Suppressor macrophage treated with lipopolysaccharide for 4 hours (primary cell): ENCODE measurements at places on chromosomes 11 and 22.

- peak; percentile 14 for DNase-seq
Measured at GRCh38 chr11:77080643-77081210, 14.0 kb downstream of the CAPN5 start.

GRCh38 chr11:36162883-36163434, 126.3 kb downstream of the COMMD9 start:
- DNase-seq = no peak

GRCh38 chr11:120096369-120097191, 41.3 kb downstream of the TRIM29 start:
- DNase-seq = no peak

GRCh38 chr22:19703869-19704268, 10.4 kb upstream of the SEPTIN5 start:
- no peak for DNase-seq

GRCh38 chr11:16895306-16895705, 118.9 kb downstream of the PLEKHA7 start:
- DNase-seq = no peak

DNA sequence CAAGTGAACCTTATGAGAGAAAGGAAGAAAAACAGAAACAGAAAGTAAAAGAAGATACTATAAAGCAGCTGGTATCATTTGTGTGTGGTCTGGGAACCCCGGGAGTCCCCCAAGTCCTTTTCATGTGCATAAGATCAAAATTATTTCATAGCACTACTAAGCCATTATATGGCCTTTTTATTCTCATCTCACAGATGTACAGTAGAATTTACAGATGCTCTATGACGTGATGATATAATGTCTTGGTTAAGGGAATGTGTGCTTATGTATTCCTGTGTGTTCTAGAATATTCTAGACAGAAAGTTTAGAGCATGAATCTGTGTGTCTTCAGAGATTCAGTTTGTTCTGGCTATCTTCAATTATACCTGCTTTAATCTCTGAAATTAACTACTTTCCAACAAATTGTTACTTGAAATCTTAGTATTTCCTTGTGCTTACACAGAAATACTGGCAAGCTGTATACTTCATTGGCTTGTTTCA, 8.6 kb upstream of the TPP1 start:
- DNase-seq = no peak

DNA sequence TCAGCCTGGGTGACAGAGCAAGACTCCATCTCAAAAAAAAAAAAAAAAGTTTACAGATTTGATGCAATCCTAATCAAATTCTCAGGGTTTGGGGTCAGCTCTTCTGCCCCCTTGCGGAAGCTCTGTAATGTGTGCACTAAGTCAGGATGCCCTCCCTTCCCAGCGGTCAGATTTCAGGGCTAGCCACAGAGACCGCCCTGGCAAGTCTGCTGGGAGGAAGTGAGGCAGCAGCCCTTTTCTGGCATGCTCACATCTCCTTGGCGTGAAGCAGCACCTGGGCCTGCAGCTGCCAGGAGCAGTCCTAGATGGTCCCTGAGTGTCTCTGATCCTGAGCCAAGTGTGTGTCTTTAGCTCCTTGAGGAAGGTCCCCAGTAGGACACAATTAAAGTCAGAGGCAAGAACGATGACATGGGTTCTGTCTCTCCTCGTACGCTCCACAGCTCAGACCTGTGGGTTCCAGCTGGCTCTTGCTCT, 10.9 kb upstream of the APOBEC3C start:
- peak; percentile 89 for DNase-seq

GRCh38 chr11:60947700-60948099, 4.3 kb downstream of the SLC15A3 start:
- no peak for DNase-seq

GRCh38 chr11:2869134-2869526, 16.4 kb downstream of the CDKN1C start:
- DNase-seq = no peak

DNA sequence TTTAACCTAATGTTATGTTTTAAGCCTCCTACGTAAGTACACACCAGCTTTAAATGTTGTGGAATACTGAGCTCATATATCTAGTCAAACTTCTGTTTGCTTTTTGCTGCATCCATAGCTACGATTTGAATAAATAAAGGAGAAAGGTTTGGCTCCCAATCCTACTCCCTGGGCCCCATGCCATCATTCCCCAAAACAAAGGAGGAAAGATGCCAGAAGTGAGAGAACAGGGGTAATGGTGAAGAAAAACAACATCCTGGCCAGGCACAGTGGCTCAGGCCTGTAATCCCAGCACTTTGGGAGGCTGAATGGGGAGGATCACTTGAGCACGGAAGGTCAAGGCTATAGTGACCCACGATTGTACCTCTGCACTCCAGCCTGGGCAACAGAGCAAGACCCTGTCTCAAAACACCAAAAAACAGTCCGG, 26.5 kb downstream of the SCGB1A1 start:
- DNase-seq = no peak

DNA sequence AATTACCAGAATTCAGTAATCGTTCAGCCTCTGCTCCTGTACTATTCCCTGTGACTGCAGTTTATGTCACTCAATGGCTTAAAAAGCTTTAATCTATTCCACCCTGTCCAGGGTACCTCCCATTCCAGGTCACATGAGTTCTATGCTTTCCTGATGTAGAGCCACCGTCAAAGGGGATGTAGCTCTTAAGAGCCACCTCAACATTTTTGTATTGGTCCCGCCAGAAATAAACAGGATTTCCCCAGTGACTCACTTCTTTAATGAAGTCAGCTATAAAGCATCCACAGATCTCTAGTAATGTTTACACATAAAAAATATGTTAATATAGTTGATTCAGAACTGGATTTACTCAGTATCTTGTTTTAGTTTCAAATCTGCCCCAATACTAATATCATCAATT, 1.3 kb upstream of the OR8D1 start:
- DNase-seq = peak; percentile 62

GRCh38 chr11:124897674-124898262, at the start of gene ROBO4:
ROBO4 (minus strand) TSS chr11:124897865; CDS start chr11:124897795, 70 bp downstream.
- DNase-seq = no peak

DNA sequence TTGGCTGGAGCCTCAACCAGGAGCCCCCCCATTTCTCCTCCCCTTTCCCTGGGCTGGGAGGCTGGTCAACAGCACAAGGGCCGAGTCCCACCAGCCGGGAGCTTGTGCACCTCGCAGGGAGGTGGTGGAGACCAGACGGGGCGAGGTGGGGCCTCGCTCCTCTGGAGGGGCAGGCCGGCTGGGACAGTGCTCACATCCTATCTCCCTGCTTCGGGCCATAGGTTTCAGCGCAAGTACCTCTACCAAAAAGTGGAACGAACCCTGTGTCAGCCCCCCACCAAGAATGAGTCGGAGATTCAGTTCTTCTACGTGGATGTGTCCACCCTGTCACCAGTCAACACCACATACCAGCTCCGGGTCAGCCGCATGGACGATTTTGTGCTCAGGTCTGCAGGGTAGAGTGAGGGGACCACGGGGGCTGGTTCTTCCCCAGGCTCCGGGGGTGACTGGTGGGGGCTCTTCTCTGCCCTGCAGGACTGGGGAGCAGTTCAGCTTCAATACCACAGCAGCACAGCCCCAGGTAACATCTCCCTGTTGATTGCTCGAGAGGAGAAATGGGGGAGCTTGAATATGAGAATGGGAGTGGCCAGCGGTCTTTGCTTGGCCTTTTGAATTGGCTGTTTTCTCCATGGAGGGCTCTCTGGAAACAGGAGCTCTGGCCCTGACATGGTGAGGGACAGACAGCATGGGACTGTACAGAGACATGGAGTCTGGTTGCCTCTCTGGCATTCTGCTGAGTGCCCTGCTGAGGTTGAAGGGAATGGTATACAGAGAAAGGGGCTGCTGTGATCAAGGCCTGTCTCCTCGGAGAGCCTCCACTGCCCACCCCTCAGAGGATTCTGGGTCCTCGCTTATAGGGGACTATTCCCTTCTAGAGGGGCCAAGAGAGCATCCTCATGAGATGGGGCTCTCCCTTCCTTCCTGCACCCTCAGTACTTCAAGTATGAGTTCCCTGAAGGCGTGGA, 3.3 kb downstream of the SIDT2 start:
- DNase-seq = no peak

DNA sequence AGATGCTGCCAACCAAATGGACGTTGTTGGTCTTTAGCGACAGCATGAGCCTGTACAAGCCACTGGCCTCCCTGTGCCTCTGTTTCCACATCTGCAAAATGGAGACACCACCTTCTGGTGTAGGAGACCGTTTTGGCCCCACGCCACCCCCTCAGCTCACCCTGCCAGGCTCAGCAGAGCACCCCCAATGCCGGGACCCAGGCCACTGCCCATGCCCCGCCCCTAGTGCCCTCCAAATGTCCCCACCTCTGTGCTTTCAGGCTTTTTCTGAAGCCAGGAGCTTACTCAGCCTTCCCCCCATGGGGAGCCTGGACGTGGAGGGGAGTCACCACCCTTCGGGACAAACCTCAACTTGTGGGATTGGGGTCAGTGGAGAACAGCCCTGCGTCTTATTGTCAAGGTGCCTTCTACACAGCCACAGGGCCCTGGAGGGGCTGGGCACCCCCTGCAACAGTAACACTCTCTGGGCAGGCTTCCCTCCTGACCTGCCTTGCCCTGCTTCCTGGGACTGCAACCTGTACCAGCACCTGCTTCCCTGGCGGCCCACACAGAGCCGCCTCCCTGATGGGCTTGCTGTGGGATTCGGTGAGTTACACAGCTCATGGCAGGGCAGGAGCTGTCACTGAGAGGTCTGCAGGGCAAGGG, 24.6 kb upstream of the RTL6 start:
- no peak for DNase-seq

DNA sequence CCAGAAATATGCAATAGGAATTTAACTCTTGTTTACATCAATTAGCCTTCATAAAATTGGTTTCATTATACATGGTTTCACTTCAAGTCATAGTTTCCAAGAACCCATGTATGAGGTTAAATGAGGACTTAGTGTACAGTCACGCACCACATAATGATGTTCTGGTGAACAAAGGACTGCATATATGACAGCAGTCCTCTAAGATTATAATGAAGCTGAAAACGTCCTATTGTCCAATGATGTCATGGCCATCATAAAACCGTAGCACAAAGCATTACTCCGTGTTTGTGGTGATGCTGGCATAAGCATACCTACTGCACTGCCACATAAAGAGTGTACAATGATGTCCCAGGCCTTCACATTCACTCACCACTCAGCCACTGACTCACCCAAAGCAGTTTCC, 31.1 kb downstream of the SMCO4 start:
- DNase-seq = peak; percentile 31

DNA sequence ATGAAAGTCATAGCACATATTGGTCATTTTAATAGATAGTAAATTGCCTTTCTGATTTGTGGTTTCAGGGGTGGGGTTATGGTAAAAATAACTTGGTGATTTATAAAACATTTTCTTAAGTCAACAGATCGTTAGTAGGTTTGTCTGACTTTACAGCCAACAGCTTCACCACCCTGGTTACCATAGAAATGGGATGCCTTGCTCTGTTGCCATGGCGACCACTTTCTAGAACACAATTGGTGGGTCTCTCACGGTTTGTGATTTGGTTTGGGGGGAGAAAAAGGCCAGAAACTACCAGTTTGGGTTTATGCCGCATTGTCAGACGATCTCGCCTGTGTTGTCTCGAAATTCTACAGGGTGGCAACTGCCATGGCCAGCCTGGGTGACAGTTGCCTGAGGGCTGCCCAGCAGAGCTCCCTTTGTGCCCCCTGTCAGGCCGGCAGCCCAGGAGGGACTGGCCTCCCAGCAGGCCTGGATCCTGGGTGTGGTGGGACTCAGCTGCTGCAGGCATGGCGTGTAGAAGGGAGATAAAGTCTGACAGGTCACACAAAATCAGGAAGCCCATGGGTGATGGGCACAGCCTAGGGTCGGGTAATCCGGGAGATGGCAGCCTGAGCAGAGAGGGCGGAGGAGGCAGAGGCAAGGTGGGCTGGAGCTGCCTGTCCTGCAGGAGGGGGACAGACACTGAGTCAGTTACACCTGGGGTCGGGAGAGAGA, 30.9 kb downstream of the KCNC1 start:
- no peak for DNase-seq

DNA sequence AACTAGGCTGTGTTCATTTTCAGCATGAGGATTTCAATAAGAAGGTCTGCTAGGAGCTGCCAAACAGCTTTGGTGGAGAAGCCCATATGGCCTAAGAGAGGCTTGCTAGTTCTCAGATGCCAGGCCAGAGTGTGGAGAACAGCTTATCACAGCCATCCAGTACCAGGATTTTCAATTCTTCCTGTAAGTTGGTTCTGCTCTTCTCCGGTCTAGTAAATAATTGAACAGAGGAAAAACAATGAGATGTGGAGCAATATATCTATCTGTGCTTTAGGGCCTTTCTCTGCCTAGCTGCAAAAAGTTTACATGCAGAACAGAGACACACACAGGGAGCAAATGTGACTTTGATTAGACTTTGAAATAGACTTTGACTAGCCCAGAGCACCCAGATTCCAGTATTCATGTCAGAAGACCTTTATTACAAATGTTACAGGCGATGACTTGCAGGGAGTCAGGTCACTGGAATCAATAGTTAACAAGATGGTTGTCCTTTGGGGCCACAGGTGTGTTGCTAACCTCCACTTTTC, 19.8 kb upstream of the PPP2R1B start:
- no peak for DNase-seq

DNA sequence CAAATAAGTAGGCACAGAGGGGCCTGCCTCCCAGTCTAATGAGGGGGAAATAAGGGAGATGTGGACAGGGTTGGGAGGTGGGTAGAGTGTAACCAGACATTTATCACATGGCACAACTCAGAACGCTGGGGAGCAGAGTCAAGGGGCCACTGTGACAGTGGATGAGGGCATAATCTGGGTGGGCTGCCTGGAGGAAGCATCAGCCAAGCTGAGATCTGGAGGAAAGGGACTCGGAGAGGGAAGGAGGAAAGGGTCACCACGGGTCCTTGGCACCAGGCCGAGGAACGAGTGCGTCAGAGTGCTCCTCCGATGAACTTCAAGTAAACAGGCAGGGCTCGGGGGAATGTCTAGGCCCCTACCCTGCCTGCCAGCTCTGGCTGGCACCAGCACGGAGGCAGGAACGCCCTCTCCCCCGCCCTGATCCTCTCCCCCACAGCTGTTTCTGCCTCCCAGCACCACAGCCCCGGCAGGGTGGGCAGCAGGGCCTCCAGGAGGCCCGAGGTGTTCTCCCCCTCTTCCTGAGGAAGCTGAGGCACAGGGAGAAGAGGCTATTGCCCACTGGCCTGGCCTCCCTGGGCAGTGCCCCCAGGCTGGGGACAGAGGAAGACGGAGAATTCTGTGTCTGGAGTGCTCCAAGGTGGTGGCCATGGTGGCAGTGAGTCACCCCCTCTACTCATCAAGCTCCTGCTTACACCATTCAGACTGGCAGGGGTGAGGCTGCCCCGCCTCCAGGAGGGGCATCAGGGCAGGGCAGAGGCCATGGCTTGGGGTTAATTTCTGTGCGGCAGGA, 4.2 kb downstream of the ALDH3B1 start:
- peak; percentile 69 for DNase-seq

DNA sequence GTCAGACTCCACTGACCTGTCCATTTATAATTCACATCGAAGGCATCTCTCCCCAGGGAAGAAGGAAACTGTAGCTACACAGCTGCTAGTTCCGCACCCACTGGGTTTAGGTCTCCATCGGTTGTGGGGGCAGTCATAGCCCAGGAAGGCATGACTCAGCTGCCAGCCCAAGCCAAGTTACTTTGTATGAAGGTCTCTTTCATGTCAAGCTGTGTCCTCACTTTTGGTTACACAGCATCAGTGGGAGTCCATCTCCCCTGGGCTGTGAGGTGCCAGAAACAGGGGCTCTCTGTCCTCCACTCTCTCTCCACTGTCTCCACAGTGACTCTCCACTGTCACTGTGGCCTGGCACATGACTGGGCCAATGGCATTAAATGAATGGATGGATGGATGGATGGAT, 585.2 kb downstream of the BRD1 start:
- DNase-seq = no peak

GRCh38 chr11:66155387-66156073, 85.5 kb downstream of the PACS1 start:
- no peak for DNase-seq
